Stimulated activated CD4-positive, alpha-beta T cell treated with anti-CD3 and anti-CD28 coated beads, Interleukin-12 subunit alpha, Interleukin-12 subunit beta, amount 100 ng/mL, for 48 hours (primary cell): ENCODE measurements at places on chromosomes 2 and 18.

DNA sequence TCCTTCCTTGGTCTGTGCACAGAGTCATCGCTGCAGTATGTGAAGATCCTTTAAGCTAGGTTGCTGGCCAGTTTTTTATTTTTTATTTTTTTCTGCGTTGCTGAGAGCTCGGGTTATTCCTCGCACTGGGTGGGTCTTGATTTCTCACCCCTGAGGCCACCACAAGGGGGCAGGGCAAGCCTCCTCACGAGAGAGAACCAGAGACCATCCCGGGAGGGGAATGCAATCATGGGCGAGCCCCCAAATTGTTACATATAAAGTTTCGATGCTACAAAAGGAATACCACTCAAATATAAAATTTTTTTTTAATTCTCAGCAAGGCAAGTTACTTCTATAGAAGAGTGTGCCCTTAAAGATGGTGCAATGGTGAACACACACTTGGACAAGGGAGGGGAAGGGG lies 24.9 kb downstream of the HTR2B start:
- DNase-seq: no peak

DNA sequence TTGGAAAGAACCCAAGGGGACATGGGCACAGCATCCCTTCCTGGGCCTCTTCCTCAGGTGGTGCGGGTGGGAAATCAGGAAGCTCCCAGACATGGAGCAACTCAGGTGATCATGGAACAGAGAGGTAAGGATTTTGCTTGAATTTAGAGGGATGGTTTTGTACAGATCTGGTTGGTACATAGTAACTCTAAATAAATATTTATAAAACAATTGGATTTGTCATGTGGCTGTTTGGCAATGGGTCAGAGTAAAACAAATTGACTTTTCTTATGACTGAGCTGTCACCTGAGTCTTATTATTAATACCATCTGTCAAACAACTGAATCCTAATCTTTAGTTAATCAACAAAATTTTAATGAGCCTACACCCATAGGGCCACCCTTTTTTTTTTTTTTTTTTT lies 19.4 kb upstream of the TMEM178A start:
- DNase-seq: no peak

DNA sequence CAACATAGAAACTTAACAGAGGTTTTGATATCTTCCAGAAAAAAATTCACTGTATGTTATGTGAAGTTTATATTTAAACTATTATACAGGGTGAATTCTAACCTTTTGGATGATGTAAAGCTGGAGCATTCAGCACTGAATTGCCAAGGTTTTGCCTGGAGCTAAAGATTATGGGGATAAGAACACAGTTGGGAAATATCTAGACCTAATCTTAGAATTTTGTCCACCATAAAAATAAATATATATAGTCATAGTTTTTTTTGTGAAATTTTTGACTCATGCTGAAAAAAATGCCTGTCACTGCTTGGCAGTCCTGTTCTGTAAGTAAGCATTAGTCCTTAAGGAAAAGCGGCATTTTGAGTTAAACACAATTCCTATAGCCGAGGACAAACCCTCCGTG lies 339.3 kb upstream of the TMEFF2 start:
- no peak for DNase-seq

GRCh38 chr2:128269990-128270671 lies 48.5 kb downstream of the HS6ST1 start:
- no peak for DNase-seq

DNA sequence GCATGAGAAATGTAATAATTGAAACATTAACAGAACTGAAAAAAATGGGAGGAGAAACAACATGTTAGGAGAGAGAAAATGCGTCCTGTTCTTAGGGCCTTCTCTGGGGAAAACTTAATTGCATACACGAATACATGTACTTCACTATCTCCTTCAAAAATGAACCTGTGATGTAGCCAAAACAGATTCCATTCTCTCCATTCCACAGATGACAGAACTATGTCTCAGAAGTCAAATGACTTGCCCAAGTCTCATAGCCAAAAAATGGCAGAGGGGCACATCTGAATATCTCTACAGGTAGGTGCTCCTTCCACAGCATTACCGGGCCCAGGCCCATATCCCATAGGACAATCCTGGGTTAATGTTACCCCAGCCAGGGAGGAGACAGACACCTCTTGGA lies 3.9 kb upstream of the DCTN1 start:
- no peak for DNase-seq

GRCh38 chr2:109143214-109144187 lies 14.5 kb downstream of the SH3RF3 start:
- DNase-seq: peak; percentile 59

DNA sequence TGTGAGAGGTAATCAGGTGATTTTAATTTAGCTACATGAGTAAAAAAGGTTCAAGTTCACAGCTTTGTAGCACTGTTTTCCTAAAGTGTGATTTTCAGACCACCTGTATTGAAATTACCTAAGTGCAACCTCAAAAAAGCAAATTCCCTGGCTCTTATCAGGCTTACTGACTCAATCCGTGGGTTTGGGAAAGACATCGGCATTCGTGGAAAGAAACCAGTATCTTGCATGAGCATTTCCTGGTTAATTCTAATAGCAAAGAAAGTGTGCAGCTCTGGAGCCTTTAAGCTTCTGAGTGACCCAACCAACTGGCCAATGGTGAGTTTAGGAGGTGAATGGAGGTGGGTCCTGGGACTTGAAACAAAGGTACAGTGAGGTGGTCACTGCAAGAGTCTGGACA lies 300.9 kb downstream of the NBAS start:
- DNase-seq: no peak
